ENCODE measurements at places on chromosomes 3 and 15.

GRCh38 chr15:31556494-31557150 lies 230.0 kb downstream of the KLF13 start:
- DNase-seq: no peak

- DNase-seq: no peak
Observed at GRCh38 chr15:41258750-41259471, 27.8 kb downstream of the CHP1 start.

GRCh38 chr3:60322298-60322856 lies 928.9 kb downstream of the FHIT start:
- DNase-seq: no peak

DNA sequence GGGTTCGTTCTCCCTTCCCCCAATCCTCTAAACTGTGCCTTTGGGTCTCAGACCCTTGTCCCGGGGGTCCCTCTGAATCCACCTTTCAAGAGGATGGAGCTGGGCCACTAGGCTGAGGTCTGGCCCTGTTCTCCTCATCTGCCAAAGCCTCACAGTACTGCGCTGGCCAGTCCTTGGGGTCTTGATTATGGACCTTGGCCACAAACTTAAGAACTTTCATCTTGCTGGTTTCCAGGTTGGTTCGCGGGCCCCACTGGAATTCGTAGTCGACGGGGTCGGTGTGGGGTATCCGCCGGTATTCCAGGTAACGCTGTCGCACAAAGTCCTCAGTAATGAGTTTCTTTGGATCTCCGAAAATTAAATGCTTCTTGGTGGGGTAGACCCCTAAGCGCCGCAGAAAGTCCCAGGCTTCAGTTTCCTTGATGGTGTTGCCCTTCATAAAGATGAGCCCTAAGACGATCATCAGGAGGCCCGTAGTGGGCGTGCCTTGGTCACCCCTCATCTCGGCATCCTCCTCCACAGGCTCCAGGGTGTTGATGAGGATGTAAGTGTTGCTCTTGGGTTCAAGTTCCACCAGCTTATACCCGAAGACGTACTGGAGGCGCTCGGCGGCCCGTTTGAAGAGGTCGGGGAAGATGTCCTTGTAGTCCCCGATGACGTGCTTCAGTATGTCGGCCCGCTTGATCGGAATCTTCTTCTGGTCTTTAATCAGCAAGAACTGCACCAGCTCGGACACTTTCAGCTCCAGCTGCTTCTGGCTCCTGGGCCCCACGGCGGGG lies 727 bp downstream of the NSMCE3 start:
- DNase-seq: peak; percentile 67

- DNase-seq: peak; percentile 9
Observed at GRCh38 chr15:34358367-34358766, 8.6 kb downstream of the LPCAT4 start.

DNA sequence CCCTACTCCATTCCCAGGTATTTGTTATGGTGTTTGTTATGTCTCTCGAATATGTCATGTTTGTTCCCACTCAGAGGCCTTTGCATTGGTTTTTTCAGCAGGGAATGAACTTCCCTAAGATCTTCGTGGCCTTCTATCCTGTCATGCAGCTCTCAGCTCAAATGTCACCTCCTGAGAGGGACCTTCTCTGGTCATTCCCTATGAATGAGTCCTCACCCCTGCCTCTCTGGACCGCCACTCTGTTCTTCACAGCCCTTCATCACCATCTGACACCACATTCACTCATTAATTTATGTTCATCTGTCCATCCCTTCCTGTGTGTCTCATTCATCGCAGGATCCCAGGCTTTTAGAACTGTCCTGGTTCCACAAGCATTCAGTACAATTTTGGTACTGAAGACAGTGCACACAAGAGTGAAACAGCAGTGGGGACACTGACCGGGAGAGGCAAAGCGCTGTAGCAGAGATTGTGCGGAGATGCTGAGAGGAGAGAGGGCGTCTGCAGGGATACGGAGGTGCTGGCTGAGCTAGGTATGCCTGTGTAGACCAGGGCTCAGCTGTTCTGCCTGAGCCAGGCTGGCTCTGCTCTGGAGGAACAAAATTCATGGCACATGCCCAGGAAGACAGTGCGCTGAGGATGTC lies 132.3 kb downstream of the CHCHD6 start:
- DNase-seq: no peak

DNA sequence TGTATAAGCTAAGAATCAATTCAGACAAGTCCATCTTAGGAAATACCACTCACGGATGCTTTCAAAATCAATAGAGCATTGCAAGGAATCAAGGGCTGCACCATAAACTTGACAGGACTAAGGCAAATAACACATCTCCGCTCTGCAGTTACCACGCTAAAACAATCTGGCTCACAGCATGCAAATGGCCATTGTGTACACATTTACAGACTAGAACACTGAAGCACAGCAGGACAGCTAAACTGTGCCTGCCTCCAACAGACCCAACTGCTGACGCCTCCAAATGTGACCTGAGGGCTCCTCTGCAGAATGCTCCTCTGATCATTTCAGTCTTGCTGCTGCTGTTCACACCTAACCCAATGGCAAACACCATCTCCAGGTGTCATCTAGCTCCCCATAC lies 104.3 kb downstream of the MEX3B start:
- DNase-seq: no peak

All from erythroblast (primary cell).